NCI-H510A treated with DMSO at 0.1 percent for 48 hours (cell line): ENCODE measurements at places on chromosomes 2 and 18.

GRCh38 chr18:21191596-21192307 lies 50.3 kb upstream of the GREB1L start:
- peak; percentile 3 for DNase-seq

- peak; percentile 76 for DNase-seq
Observed at GRCh38 chr2:164456619-164457018, 164.7 kb downstream of the GRB14 start.

GRCh38 chr2:235709124-235709813 lies 215.4 kb downstream of the AGAP1 start:
- DNase-seq = no peak

DNA sequence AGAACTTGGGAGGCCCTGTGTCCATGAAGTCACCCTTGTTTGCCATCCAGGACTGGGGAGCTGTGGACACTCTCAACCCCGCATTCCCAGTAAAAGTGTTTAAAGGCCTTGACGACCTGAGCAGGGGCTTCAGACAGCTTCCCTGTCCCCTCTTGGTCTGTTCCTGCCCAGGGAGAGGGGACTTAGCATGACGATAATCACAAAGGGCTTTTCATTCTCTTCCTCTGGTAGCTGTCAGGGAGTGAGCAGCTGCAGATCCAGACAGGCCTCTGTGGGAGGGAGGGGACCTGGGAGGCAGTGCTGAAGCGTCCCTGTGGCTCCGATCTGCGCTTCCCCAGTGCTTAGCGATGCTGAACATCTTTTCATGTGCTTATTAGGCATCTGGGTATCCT lies 77.8 kb upstream of the HS6ST1 start:
- peak; percentile 36 for DNase-seq

GRCh38 chr18:76384861-76385680 lies 110.0 kb downstream of the ZNF516 start:
- no peak for DNase-seq

DNA sequence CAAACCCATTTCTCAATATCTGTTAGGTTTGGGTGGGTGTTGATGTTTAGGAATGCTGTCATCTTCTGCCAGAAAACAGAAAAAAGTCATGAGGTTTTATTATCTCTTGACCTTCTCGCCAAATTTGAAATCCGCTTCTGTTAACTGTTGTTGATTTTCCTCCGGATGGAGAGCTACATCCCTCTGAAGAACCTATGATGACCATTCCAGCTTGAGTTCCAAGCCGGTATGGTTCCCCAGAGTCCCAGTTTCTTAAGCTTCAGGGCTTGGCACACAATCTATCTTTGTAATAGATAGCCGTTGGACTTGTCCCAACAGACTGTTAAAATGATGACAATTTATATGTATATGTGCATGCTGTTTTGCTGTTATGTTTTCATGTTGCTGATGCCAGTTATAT lies 1201.0 kb downstream of the LRP1B start:
- DNase-seq = no peak

DNA sequence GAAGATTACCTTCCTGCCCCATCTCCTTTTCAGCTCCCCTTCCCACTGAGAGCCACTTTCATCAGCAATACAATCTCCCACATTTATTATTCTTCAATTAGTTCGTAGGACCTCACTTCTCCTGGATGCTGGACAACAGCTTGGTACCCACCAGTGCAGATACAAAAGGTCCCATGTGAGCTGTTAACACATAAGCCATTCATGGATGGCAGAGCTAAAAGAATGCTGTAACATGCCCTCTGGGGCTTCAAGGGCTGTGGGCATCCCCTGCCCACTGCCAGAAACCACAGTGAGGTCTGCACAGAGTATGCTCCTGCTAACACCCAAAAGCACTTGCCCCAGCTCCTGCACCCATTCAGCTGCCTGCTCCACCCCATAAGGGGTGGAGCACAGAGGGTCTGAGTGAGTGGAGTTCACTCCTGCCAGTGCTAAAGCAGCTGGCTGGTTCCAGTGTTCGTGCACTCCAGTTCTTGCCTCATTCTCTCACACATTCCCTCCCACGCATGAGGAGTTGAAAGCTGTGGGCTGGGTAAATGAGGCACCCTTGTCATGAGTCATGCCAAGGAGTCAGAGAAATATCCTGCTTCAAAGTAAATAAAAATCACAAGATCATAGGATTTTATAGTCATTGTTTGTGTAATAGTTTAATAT lies 305.9 kb upstream of the TMEFF2 start:
- no peak for DNase-seq

- DNase-seq = no peak
Observed at GRCh38 chr2:104140361-104140760, 713.6 kb upstream of the POU3F3 start.

DNA sequence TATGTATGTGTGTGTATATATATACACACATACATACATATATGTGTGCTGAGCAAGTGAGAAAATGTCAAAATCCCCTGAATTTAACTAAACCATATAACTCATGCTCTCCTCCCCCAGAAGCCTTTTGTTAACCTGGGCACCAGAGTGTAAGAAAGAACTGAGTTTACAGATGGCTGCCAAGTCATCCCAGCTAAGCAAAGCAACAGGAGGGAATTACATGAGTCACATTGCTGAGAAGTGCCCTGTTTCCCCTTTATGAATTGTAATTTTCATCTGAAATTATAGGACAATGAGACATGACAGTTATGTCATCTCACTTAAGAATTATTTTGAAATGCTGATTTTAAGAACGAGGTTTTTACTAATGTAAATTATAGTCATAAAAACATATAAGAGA lies 29.9 kb downstream of the SCN7A start:
- DNase-seq = no peak

DNA sequence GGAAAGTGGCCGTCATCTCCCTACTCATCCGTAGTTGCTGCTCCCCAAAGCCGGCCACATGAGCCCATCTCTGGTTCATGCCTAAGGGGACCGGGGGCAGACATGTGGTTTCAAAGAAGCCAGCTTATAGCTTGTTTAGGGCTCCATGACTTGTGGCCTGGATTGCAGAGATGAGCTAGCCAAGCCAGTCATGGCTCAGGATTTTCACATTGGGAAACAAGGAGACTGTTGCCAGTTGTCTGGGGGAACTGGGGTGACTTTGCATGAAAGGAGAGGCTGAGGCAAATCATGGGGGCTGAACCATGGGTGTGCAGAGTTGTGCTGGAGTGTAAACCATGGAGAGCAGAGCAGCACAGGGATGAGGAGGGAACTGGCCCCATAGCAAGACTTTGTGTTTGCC lies 183.0 kb upstream of the APCDD1 start:
- DNase-seq = no peak

DNA sequence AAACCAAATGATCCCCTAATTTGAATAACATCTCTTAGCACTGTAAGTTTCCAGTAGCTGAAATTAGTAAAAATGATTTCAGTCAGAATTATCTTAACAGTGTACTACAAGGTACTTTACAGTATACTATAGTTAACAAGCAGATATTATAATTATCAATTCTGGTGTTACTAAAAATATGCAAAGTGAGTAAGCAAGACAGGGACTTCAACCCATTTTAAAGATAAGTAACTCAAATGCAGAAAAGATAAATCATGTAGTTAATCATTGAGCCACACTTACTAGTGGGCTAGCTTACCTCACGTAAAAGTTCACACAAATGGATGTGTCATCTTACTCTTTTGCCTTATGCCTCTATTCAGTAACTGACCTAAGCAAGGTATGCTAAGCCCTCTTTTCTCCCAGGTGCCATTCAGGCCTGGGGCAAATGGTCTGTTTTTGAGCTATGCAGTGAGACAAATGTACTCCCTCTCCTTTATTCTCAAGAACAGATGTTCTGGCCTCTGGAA lies 101.0 kb downstream of the NBAS start:
- no peak for DNase-seq

- no peak for DNase-seq
Observed at GRCh38 chr2:149152469-149152953, 114.0 kb downstream of the LYPD6B start.

GRCh38 chr2:240212425-240213225 lies 72.2 kb upstream of the OTOS start:
- DNase-seq = no peak

- DNase-seq = no peak
Observed at GRCh38 chr2:154193246-154193645, 321.5 kb downstream of the GALNT13 start.

DNA sequence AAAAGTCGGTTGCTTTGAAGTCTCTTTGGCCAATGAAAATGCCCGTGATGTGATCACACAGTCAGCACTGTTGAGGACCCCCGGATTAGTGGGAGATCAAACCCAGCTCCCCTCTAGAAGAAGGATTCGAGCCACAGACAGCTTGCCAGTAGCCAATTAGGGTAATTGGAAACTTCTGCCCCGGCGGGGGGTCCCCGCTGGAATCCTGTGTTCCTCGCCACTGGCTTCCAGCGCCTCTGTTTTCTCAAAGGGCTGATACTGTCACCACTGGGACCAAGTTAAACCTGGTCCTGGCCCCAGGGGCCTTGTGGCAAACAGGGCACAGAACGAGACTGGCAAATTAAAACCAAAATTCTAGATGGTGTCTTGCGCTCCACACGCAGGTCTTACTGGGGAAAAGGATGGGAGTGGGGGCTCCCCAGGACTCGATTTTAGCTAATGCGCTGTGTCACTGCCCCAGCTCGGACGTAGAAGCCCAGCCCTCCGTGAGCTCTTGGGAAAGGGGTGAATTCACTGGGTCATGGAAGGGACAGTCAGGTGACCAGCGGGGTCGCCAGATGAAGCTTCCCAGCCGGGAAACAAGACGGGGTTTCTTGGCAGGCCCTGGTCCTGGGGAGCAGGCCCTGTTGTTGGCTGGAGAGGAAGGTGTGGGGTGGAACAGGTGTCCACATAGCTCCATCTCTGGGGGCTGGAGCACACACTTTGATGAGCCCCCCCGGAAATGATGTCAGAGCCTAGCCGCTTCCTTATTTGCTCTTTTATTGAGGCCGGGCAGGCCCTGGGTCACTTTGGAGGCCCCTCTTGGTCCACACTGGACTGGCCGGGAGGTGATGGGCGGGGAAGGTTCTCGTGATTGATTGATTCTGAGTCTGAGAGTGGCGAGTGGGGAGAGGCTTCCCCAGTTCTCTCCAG lies 90.2 kb downstream of the SMAD7 start:
- no peak for DNase-seq

GRCh38 chr2:46296216-46296839 lies 879 bp upstream of the EPAS1 start:
- peak; percentile 22 for DNase-seq

DNA sequence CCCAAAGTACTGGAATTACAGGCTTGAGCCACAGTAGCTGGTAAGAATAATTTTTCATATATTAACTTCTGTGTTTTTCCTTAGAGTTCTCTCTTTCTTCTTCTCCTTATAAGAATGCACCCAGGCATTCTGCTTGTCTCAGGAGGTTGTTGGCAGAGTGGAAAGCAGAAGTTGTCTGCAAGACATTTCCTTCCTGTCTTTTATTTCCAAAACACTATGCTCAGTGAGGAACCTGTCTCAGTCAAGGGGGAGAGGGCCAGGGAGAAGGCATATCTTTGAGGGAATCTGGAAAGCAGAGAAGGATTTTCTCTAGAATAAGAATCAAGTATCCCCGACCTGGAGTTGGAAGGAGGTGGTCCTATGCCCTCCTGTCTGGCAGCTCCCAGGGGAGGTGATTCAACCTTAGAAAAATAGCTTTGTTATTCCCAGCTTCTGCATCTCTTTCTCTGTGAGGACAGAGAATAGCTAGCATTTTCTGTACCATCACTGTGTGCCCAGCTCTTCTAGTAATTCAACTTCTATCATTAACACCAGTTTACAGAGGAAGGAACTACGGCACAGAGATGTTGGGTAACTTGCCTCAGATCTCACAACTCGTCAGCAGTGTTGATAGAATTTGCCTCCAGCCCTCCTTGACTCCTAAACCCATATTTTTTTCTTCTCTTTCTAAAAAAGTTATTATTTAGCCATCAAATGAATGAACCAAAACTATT lies 3.8 kb upstream of the LPIN2 start:
- no peak for DNase-seq

DNA sequence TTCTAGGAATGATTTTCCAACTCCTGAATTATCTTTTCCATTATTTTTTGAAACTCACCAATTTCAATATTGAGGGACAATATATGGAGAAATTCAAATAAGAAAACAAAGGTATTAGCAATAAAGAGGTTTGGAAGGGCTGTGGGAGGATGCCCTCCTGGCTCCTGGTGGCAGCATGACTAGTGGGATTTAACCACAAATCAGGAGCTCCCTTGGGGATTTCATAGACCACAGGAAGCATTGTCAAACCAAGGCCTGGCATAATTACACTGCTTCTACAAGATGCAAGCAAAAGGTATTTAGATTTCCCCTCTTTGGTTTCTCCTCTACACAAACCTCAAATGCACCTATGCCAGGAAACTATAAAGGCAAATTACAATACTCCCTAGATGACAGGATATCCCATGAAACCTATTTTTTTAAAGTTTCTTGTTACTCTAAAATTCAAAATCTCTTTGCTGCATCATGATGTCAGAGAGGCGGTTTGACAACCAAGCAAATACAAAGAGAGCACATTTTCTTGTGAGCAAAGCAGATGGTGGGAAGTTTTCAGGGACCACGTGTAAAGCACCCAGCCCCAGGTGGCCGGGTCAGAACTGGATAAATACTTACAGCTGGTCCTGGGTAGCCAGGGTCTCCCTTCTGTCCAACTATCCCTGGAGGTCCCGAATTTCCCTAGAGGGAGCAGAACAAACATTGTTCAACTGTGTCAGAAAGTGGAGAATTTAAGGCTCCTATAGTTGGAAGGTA lies 67.9 kb downstream of the COL6A3 start:
- no peak for DNase-seq

GRCh38 chr18:48827291-48828193 lies 123.2 kb downstream of the SMAD7 start:
- DNase-seq = no peak

DNA sequence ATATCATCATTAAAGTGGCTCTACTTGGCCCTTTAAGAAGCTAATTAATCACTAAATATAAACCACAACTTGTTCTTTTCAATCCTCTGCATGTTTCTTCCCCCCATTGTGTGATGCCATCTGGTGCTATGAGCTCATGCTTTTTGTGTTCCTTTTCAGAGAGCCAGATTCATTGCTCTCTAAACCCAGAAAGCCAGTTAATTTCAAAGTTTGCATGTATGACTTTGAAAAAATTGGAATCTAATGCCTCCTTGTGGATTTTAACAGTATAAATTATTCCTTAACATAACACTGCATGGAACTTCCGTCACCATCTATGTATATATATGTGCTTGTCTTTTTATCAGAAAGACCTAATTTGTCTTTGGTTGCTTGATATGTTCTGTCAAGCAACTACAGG lies 31.1 kb downstream of the TMEM178A start:
- DNase-seq = no peak

- DNase-seq = peak; percentile 97
Observed at GRCh38 chr2:233422050-233422639, 67.9 kb downstream of the DGKD start.
